Lung (tissue), 17 donors: ENCODE measurements at places on chromosomes 1 and 21. TPM values are rescaled to one million over a fixed set of nuclear protein-coding genes. Genes with fewer than 3 reads are reported as not detected.

Gene CTSK
- 11.1 TPM for total RNA-seq

Gene PAX7
- not detected for total RNA-seq

GRCh38 chr1:85449356-85449755 is 15.6 kb downstream of the DDAH1 start:
- H3K27ac ChIP-seq = no peak overlapping the region
- no peaks in the 10 kb centered on the region for H3K27me3 ChIP-seq
- peaks cover 4% of the 10 kb centered on the region for H3K4me1 ChIP-seq
- no peak for DNase-seq

- H3K27ac ChIP-seq = peak overlapping the region; percentile 56
- peaks cover 12% of the 10 kb centered on the region for H3K4me1 ChIP-seq
- no peaks in the 10 kb centered on the region for H3K27me3 ChIP-seq
- H3K36me3 ChIP-seq = peaks cover 15% of the 10 kb centered on the region
Observed at GRCh38 chr1:201460814-201461644, 8.0 kb downstream of the PHLDA3 start.

- peaks cover 16% of the 10 kb centered on the region for H3K36me3 ChIP-seq
- H3K4me1 ChIP-seq = no peaks in the 10 kb centered on the region
- H3K4me3 ChIP-seq = no peak overlapping the region
- no peak overlapping the region for H3K27ac ChIP-seq
- no peak for DNase-seq
- no peaks in the 10 kb centered on the region for H3K27me3 ChIP-seq
Observed at GRCh38 chr1:6591222-6591621, 11.4 kb downstream of the ZBTB48 start.

DNA sequence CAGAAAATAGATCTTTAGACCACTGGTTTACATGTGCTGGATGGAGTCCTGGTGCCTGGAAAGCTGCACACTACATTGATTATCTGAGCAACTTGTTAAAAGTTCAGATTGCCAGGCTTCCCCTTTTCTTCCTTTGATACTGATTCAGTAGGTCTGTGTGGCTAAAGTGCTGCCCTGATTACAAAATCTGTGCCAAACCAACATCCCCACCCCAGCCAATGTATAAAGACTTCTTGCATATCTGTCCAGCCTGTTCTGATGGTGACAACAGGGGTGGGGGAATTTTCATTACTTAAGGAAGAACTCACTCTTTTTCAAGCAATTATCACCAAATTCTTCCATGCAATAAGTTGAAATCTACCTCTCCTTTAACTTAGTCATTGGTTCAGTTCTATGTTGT is 135.5 kb downstream of the TNFSF18 start:
- no peak overlapping the region for H3K27ac ChIP-seq
- DNase-seq = no peak
- no peaks in the 10 kb centered on the region for H3K27me3 ChIP-seq
- no peaks in the 10 kb centered on the region for H3K4me1 ChIP-seq

DNA sequence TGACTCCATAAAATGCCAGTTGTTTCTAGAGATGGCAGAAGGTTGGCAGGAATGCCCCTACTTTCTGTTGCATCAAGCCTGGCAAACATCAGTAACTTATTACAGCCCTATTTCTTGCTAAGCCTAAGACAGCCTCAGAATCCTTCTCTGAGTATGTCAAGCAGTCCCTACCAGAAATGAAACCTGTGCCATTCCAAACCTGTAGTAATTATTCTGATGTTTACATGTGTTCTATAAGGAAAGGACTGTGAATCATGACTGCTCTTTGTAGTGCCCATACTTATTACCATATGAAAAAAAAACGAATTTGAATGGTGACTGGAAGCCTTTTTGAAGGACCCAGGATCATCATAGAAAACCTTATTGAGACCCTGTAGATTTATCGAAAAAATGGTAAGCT is 5.4 kb downstream of the CDCA8 start:
- no peak overlapping the region for H3K27ac ChIP-seq
- H3K4me3 ChIP-seq = no peak overlapping the region
- peaks cover 3% of the 10 kb centered on the region for H3K36me3 ChIP-seq
- no peaks in the 10 kb centered on the region for H3K27me3 ChIP-seq
